Esophagus squamous epithelium (tissue), 5 donors: ENCODE measurements at places on chromosomes 11 and 22. TPM values are rescaled to one million over a fixed set of nuclear protein-coding genes. Genes with fewer than 3 reads are reported as not detected.

DNA sequence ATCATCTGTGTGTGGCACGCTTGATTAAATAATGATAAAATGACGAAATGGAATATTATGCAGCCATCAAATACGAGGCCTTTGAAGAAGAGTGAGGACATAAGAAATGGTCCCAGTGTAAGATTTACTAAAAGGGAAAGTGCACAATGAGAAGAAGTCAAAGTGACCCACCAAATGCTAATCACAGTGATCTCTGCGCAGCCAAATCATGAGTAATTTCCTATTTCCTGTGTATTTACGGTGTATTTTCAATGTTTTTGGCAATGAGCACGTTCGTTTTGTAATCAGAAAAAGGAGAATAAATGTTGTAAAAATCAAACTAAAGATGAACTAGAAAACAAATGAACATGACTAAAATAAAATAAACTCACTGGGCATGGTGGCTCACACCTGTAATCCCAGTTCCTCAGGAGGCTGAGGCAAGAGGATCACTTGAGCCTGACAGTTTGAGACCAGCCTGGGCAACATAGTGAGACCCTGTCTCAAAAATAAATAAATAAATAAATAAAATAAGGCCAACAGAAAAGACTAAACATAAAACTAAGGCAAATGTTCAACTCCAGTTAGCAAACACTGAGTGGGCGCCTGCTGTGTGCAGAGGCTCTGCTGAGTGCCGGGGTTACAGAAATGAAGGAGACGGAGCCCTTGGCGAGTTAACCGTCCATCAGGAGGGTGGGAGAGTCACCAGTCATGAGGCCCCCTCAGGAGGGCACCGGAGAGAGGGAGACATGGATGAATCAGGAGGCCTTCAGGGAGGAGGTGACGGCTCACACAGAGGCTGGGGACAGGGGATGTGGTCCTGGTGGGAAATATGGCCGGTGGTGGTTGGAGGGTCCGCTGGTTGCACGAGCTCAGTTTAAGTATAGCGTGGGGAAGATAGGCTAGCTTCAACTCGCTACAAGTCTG lies 26.0 kb upstream of the CBX7 start:
- no peak for DNase-seq

- no peak for DNase-seq
Measured at GRCh38 chr11:103844327-103845215, 191.9 kb upstream of the DDI1 start.

GRCh38 chr22:47623763-47624148 lies 861.3 kb downstream of the TBC1D22A start:
- DNase-seq = no peak

DNA sequence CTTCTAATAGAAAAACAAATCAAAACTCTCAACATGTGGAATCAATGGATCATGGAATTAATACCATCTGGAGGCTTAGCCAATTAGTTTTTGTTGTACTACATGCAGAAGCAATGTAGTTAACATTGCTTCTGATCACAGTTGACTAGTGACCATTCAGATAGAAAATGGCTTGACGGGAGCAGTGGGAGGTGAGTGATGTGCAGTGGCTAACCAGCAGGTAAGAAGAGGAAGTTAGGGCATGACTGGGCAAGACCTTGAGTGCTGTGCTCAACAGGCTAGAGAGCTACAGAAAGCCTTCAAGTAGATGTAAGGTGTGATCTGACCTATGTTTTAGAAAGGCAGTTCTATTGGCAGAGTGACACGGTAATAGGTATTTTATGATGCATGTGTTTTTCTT lies 60.7 kb upstream of the ALKBH3 start:
- no peak for DNase-seq

GRCh38 chr11:65537296-65537597 lies 12.4 kb downstream of the SCYL1 start:
- no peak for DNase-seq

DNA sequence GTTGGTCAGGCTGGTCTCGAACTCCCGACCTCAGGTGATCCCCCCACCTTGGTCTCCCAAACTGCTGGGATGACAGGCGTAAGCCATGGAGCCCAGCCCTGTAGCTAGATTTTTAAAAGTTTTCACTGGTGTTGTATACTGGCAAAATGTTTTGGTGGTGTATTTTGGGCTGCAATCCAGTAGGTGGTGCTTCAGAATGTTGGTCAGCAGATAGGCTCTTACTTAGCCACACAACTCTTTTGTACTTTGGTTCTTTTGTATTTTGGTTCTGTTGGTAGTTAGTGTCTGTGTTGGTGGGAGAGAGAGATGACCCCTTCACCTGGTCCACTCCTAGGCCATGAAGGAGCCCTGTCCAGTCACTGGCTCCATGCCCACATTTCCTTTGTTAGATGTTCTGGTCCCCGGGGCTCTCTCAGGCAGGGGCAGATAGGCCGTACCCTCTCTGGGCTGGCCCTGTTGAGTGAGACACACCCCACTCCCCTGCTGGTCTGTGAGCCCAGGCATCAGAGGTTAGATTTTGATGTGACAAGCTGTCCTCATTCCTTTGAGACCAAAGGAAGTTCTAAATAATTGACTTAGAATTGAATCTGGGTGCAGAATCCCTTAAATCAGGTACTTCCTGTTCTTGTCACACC lies 123.8 kb downstream of the DDX10 start:
- no peak for DNase-seq

GRCh38 chr11:108343714-108344113 lies 120.8 kb downstream of the ATM start:
- DNase-seq = no peak

GRCh38 chr11:109422870-109423465 lies 978 bp downstream of the C11orf87 start:
- no peak for DNase-seq

- DNase-seq = no peak
Measured at GRCh38 chr11:77569676-77570070, 20.1 kb upstream of the AQP11 start.

DNA sequence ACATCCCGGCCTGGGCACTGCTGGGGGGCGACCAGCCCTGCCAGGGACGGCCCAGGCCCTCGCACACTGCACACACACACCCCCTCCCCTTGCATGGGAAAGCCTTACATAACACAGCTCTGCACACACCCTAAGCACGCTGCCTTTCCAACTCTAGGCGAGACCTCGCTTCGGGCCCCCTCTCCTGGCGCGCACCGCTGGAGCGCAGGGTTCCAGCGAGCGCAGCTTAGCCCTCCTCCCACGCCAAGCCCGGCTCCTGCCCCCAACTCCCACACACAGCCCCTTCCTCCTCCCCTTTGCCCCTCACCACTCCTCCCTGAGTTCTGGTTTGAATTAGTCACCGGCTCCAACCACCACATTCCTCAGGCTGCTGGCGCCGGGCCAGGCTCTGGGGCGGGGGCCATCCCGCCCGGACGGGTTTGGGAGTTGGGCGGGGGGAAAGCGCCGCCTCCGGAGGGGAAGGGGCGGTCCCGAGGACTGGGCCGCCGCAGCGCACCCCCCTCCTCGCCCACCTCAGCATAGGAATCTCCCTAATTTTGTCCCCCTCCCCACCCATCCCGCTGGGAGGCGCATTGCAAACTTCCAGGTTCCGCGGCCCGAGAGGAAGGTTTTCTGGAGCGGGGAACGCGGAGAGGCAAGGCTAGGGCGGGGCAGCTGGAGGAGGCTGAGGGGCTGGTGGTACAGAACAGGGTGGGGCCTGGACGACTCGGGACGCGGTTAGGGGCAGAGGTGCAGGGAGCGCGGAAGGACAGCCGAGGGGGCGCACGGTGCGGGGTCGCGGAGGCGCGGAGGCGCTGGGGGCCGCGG lies 966 bp downstream of the AHNAK start:
- no peak for DNase-seq

The GGT5 gene
- total RNA-seq = 11.3 TPM

- DNase-seq = no peak
Measured at GRCh38 chr22:25021976-25022711, 69.6 kb downstream of the KIAA1671 start.

DNA sequence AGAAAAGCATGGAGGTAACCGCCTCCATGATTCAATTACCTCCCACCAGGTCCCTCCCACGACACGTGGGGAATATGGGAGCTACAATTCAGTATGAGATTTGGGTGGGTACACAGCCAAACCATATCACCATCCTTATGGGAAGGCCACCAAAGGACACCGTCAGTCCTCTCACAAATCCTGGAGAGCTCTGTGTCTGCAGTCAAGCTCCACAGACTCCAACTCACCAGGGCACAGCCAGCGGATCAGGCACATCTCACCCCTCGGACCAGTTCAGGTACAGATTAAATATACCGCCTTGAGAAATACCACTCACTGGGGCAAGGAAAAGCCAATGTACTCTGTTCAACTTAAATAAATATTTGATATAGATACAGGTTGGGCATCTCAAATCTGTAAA lies 100.3 kb downstream of the MICAL3 start:
- DNase-seq = no peak

DNA sequence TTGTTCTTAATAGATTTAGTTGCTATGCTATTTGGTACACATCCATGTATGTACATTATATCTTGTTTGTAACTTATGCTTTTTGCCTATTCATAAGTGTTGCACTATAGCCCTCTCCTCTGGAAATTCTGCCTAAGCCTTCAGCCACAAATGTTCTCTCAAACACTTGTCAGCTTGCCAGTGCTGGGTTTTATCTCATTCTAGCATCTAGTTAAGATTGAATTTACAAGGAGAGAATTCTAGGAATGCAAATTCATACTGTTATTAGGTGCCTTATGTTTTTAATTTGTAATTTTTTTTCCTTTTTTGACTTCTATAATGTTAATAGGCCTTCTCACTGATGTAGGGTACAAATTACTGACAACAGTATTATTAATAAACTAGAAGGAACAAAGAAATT lies 14.6 kb upstream of the CTSC start:
- no peak for DNase-seq

The MUC15 gene
- 23.0 TPM for total RNA-seq

GRCh38 chr22:27391092-27391770 lies 410.3 kb downstream of the MN1 start:
- DNase-seq = no peak

The DDIAS gene
- 10.9 TPM for total RNA-seq

DNA sequence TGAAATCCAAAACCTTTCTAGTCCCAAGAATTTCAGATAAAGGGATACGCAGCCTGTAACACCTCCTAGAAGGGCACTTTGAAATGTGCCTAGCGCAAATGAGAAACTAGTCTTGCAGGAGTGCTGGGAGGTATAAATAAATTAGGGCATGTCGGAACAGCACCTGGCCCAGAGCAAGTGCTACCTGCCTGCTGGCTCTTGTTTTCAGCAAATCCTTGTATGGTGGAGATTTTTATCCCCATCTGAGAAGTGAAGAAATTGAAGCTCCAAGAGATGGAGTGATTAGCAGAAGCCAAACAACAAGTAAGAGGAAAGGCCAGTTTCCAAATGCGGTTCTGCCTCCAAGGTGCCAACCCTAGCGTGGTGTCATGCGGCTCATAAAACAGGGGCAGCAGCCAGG lies 36.7 kb upstream of the TFIP11 start:
- DNase-seq = no peak

GRCh38 chr11:131423688-131424087 lies 53.3 kb downstream of the NTM start:
- no peak for DNase-seq

The PKNOX2 gene
- total RNA-seq = 1.1 TPM

The C11orf97 gene
- not detected for total RNA-seq

DNA sequence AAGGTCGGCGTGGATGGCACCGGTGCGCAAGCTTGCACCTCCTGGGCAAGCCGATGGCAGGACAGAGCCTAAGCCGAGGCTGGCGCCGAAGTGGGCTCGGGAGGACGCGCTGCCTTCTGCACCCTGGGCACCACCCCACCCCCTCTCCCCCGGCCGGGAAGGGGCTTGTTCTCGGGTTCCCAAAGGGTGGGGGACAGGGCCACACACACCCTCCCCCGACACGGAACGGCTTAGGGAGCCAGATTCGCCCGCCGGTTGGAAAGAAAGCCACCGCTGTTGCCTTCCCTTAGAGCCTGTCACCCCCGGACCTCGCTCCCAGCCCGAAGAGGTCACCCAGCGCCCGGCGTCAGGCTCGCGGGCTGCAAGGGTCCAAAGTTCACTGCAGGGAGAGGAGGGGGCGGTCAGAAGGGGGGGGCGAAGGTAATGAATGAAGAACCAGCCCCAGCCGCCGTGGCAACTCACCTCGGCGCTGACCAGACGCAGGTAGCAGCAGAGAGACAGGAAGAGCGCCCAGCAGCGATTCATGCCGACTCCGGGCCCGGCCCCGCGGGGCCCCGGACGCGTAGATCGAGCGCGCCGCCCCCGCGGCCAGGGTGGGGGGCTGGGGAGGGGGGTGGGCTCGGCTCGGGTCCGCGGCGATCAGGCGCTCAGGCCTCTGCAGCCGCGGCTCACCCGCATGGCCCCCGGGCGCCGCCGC lies 1.2 kb downstream of the PDGFB start:
- no peak for DNase-seq

The KREMEN1 gene
- total RNA-seq = 46.9 TPM

DNA sequence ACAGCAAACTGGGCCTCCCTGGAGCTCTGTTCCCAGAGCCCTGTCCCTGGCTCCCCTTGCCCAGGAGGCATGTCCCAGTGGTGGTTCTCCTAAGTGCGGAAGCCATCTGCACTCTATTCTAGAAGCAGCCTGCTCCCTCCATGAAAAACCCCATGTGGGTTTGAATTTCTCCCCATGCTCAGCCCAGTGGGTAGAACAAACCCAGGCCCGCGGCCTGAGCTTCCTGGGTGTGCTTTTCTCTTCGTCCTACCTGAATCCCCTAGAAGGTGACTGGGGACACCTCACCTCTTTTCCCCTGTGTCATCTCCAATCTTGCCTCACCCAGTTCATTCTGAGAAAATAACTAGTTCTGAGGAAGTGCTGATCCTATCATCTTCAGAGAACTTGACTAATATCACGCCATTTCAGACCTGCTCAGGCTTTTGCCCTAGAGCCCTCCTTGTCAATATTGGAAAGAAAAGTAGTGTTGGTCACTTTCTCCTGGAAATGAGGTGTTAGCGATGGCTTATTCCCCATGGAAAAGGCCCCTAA lies 15.9 kb downstream of the IL10RA start:
- DNase-seq = no peak

The FOLR1 gene
- not detected for total RNA-seq

DNA sequence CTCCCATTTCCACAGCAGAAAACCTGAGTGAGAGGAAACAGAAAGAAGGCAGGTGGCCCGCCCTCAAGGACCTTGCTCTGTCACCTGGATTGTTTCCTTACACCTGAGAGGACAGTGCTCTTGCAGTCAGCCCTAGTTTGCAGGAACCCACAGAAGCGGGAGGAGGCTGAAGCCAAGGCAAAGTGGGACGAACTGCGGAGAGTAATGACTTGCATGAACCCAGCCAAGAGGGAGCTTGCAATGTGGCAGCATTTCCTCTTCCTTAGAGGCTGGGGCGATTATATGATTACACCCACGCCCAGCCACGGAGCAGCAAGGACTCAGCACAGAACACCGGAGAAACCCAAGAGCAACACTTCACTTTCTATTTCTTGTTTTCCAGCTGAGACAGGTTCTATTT lies 102.6 kb downstream of the SPON1 start:
- DNase-seq = no peak
